ENCODE measurements at places on chromosomes 12 and 14.
A peak's percentile ranks its signal among the peaks of the same experiment; 100 is the strongest.

DNA sequence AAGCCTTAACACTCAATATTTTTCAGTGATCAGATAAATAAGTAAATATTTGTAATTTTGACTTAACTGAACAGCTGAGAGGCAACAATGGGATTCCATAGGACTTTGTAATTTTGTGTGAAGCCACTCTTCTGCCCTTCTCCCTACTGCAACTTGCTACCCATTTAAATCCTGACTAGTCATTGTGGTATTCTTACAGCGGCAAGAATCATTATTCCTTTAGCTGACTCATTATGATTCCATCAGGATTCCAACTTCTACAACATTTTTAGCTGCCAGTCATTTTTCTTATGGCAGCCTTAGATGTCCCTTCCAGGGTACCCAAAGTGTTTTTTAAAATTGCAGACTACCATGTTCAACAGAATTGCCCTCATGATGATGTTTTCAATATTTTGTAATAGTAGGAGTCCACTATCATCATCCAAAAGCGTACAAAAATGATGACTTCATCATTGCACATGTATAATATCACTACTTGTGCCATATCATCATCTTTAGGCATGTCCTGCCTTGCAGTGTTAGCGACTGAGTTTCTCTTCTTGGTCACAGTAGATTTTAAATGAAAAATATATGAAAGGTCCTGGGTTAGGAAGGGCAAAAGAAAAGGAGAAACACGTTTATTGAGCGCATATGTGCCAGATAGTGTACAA is 5.1 kb upstream of the MAGOHB start:
- H3K27me3 ChIP-seq, result peaks cover 3% of the 10 kb centered on the region
- no peak for DNase-seq
- no peaks in the 10 kb centered on the region for H3K4me1 ChIP-seq
- H3K27ac ChIP-seq, result no peak overlapping the region
- H3K4me3 ChIP-seq, result no peak overlapping the region
- no peaks in the 10 kb centered on the region for H3K36me3 ChIP-seq

DNA sequence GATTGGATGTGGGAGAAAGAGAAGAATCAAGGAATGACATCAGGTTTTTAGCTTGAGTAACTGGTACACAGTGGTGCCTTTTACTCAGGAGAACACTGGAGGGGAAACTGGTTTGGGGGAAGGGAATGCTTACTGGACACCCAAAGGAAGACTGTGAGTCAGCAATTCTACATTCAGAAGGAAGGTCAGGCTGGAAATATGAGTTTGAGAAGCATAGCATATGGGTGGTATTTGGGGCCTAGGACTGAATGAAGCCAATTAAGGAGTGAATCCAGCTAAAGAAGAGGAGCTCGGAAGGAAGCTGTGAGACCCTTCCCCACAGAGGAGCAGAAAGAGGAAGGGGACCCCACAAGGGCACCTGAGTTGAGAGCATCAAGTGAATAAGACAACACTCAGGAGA is 35.4 kb downstream of the DMAC2L start:
- peaks cover 37% of the 10 kb centered on the region for H3K4me1 ChIP-seq
- DNase-seq, result peak; percentile 52
- H3K27me3 ChIP-seq, result no peaks in the 10 kb centered on the region
- peak overlapping the region; percentile 59 for H3K27ac ChIP-seq
- H3K36me3 ChIP-seq, result no peaks in the 10 kb centered on the region

GRCh38 chr12:24997496-24997895 is 48.6 kb upstream of the BCAT1 start:
- peaks cover 4% of the 10 kb centered on the region for H3K27me3 ChIP-seq
- H3K27ac ChIP-seq, result no peak overlapping the region
- no peaks in the 10 kb centered on the region for H3K36me3 ChIP-seq
- no peak for DNase-seq

GRCh38 chr12:74415633-74416032 is 122.0 kb upstream of the ATXN7L3B start:
- no peak overlapping the region for H3K27ac ChIP-seq
- H3K4me3 ChIP-seq, result no peak overlapping the region
- H3K27me3 ChIP-seq, result no peaks in the 10 kb centered on the region
- peak; percentile 52 for DNase-seq

DNA sequence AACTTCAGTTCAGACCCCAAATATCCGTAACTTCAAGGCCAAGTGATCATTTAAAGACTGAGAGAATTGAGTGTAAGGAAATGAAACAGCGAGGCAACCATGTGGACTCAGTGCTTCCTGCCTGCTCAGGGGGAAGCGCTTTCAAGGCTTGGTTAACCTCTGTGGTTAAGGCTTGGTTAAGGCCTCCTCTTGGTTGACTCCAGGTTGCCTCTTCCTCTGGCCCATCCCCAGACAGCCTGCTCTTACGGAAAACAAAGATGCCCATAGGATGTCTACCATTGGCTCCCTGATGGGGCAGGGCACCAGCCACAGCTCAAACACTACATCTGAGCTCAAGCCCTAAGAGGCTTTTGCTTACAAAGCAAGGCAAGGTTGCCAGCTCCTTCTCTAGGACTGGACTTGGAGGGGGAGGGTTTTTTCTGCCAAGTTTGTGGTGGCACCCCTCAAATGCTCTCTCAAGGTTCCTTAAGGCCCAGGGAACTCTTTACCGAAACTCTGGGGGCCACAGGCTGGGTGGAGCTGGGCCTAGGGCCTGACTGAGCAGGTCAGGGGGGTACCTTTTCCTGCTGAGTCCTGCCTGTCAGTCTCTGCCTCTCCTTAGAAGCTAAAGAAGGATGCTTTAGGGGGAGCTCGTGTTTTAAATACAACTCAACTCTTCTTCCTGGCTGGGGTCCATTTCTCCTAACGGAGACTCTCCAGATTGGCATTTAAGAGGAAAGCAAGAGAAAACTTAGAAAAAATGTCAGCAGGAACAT is 13.7 kb downstream of the COL2A1 start:
- DNase-seq, result peak; percentile 51
- peaks cover 10% of the 10 kb centered on the region for H3K4me1 ChIP-seq
- H3K27me3 ChIP-seq, result no peaks in the 10 kb centered on the region
- peak overlapping the region; percentile 31 for H3K27ac ChIP-seq
- no peak overlapping the region for H3K4me3 ChIP-seq
- no peaks in the 10 kb centered on the region for H3K36me3 ChIP-seq

- no peaks in the 10 kb centered on the region for H3K36me3 ChIP-seq
- H3K4me1 ChIP-seq, result no peaks in the 10 kb centered on the region
- peak overlapping the region; percentile 23 for H3K27ac ChIP-seq
These were observed 59.2 kb downstream of the TRIM9 start for GRCh38 chr14:51035611-51036192.

- H3K36me3 ChIP-seq, result no peaks in the 10 kb centered on the region
- H3K4me1 ChIP-seq, result no peaks in the 10 kb centered on the region
- DNase-seq, result no peak
- H3K27ac ChIP-seq, result no peak overlapping the region
- H3K4me3 ChIP-seq, result no peak overlapping the region
These were observed 518.5 kb downstream of the SOX5 start for GRCh38 chr12:23431006-23431405.

DNA sequence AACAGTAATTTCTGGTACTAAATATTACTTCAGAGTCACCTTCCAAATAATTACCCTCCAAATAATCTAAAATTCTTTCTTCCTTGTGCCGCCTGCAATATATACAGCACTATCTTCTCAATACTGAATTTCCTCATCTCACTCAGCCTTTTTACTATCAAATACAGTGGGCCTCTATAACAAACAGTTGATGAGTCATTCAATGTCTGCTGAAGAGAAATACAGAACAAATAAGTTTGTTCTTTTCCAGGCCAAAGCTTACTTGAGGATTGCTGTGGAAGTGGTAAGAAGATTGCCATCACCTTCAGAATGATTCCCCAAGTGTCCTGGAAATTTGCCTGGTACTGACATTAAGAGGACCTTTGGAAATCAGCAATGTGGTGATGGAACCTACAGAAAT is 218.2 kb upstream of the ARHGAP5 start:
- H3K27me3 ChIP-seq, result no peaks in the 10 kb centered on the region
- H3K4me3 ChIP-seq, result no peak overlapping the region
- no peak overlapping the region for H3K27ac ChIP-seq
- H3K4me1 ChIP-seq, result no peaks in the 10 kb centered on the region

DNA sequence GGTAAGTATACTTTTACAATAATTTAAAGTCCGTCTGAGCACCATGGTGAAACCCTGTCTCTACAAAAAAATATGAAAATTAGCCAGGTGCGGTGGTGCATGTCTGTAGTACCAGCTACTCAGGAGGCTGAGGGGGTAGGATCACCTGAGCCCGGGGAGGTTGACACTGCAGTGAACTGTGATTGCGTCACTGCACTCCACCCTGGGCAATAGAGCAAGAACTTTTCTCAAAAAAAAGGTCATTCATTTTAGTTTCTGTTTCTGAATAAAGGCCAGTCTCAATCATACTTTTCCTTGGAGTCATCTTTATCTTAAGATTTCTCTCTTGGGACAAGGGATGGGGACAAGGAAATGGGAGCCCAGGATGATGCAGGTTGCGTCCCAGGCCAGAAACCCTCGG is 12.9 kb downstream of the ANKRD13A start:
- peaks cover 7% of the 10 kb centered on the region for H3K4me1 ChIP-seq
- H3K36me3 ChIP-seq, result no peaks in the 10 kb centered on the region
- H3K4me3 ChIP-seq, result no peak overlapping the region
- H3K27ac ChIP-seq, result peak overlapping the region; percentile 73
- DNase-seq, result peak; percentile 41

GRCh38 chr12:105279460-105280056 is 43.6 kb upstream of the APPL2 start:
- DNase-seq, result peak; percentile 30
- no peaks in the 10 kb centered on the region for H3K36me3 ChIP-seq

GRCh38 chr14:36373982-36374673 is 53.7 kb upstream of the MBIP start:
- no peaks in the 10 kb centered on the region for H3K36me3 ChIP-seq
- no peak overlapping the region for H3K4me3 ChIP-seq
- H3K27ac ChIP-seq, result no peak overlapping the region
- H3K27me3 ChIP-seq, result no peaks in the 10 kb centered on the region

DNA sequence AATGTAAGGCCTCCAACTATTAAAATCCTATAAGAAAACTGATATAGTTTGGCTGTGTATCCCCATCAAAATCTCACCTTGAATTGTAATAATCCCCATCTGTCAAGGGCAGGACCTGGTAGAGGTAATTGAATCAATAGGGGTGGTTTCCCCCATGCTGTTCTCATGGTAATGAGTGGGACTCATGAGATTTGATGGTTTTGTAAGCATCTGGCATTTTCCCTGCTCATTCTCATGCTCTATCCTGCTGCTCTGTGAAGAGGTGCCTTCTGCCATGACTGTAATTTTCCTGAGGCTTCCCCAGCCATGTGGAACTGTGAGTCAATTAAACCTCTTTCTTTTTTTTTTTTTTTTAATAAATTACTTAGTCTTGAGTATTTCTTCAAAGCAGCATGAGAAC is 31.9 kb downstream of the TSPAN19 start:
- H3K27ac ChIP-seq, result no peak overlapping the region
- no peak for DNase-seq
- no peak overlapping the region for H3K4me3 ChIP-seq
- H3K27me3 ChIP-seq, result no peaks in the 10 kb centered on the region
- no peaks in the 10 kb centered on the region for H3K4me1 ChIP-seq
- H3K36me3 ChIP-seq, result no peaks in the 10 kb centered on the region

DNA sequence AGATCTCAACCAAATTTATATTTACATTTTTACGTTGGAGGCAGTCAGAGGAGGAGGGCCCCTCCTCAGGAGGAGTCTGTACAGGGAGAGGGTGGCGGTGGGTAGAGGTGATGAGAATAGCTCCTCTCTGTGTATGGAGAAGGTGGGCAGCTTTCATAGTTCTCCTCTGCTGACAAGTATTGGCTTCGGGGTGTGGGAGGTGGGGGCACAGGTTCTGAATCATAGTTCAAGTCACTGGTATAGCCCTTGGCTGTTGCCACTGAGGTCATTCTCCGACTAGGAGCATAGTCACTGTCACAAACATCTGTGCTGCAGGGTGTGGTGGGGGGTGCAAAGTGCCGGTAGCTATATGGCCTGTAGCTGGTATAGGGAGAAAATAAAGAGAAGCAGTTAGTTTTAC is 50.3 kb downstream of the BCL2L14 start:
- H3K36me3 ChIP-seq, result no peaks in the 10 kb centered on the region
- no peak for DNase-seq
- H3K4me1 ChIP-seq, result no peaks in the 10 kb centered on the region
- H3K27ac ChIP-seq, result no peak overlapping the region
- H3K4me3 ChIP-seq, result no peak overlapping the region
- H3K27me3 ChIP-seq, result no peaks in the 10 kb centered on the region

GRCh38 chr12:95548539-95549391 is 2.5 kb downstream of the USP44 start:
- peaks cover 64% of the 10 kb centered on the region for H3K27me3 ChIP-seq
- no peak overlapping the region for H3K27ac ChIP-seq
- peak; percentile 71 for DNase-seq
- no peaks in the 10 kb centered on the region for H3K4me1 ChIP-seq
- no peaks in the 10 kb centered on the region for H3K36me3 ChIP-seq

- H3K27ac ChIP-seq, result peak overlapping the region; percentile 27
- peak overlapping the region; percentile 41 for H3K4me3 ChIP-seq
- H3K4me1 ChIP-seq, result no peaks in the 10 kb centered on the region
- DNase-seq, result peak; percentile 22
- no peaks in the 10 kb centered on the region for H3K27me3 ChIP-seq
- H3K36me3 ChIP-seq, result no peaks in the 10 kb centered on the region
These were observed 1.4 kb upstream of the SOX5 start for GRCh38 chr12:23950775-23951451.

GRCh38 chr14:85040046-85040685 is 489.8 kb upstream of the FLRT2 start:
- H3K4me3 ChIP-seq, result no peak overlapping the region
- no peaks in the 10 kb centered on the region for H3K36me3 ChIP-seq
- H3K4me1 ChIP-seq, result no peaks in the 10 kb centered on the region
- no peaks in the 10 kb centered on the region for H3K27me3 ChIP-seq

- no peak overlapping the region for H3K27ac ChIP-seq
- DNase-seq, result peak; percentile 50
- H3K27me3 ChIP-seq, result peaks cover 7% of the 10 kb centered on the region
- no peaks in the 10 kb centered on the region for H3K36me3 ChIP-seq
- peaks cover 23% of the 10 kb centered on the region for H3K4me1 ChIP-seq
- H3K4me3 ChIP-seq, result no peak overlapping the region
These were observed 104.4 kb downstream of the DAD1 start for GRCh38 chr14:22484632-22485031.

- H3K4me1 ChIP-seq, result no peaks in the 10 kb centered on the region
- H3K4me3 ChIP-seq, result no peak overlapping the region
- H3K27me3 ChIP-seq, result peaks cover 7% of the 10 kb centered on the region
- H3K36me3 ChIP-seq, result no peaks in the 10 kb centered on the region
- H3K27ac ChIP-seq, result no peak overlapping the region
These were observed 347.4 kb downstream of the NPAS3 start for GRCh38 chr14:33285902-33286700.

GRCh38 chr12:90069711-90070110 is 361.1 kb upstream of the ATP2B1 start:
- no peaks in the 10 kb centered on the region for H3K4me1 ChIP-seq
- no peak for DNase-seq
- no peaks in the 10 kb centered on the region for H3K36me3 ChIP-seq
- no peak overlapping the region for H3K27ac ChIP-seq
- H3K4me3 ChIP-seq, result no peak overlapping the region
- no peaks in the 10 kb centered on the region for H3K27me3 ChIP-seq

DNA sequence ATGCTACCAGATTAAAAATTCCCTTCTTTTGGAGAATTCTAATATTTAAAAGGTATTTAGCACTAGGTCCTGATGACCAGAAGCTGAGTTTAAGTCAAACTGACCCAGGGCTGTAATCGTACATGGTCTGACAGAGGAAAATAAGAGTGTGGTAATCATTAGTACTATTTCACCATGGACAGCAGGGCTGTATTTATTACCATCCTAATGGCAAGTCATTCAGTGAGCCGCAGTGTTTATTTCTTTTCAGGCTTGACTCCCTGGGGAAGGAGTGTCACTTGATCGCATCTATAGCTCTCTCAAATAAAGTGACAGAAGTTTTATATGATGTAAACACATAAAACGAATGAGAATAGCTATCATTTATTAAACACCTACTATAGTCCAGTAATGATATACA is 261.8 kb downstream of the BTG1 start:
- peaks cover 24% of the 10 kb centered on the region for H3K4me1 ChIP-seq
- H3K4me3 ChIP-seq, result no peak overlapping the region
- H3K36me3 ChIP-seq, result no peaks in the 10 kb centered on the region
- H3K27me3 ChIP-seq, result no peaks in the 10 kb centered on the region
